ENCODE measurements at places on chromosomes 1 and 21.

DNA sequence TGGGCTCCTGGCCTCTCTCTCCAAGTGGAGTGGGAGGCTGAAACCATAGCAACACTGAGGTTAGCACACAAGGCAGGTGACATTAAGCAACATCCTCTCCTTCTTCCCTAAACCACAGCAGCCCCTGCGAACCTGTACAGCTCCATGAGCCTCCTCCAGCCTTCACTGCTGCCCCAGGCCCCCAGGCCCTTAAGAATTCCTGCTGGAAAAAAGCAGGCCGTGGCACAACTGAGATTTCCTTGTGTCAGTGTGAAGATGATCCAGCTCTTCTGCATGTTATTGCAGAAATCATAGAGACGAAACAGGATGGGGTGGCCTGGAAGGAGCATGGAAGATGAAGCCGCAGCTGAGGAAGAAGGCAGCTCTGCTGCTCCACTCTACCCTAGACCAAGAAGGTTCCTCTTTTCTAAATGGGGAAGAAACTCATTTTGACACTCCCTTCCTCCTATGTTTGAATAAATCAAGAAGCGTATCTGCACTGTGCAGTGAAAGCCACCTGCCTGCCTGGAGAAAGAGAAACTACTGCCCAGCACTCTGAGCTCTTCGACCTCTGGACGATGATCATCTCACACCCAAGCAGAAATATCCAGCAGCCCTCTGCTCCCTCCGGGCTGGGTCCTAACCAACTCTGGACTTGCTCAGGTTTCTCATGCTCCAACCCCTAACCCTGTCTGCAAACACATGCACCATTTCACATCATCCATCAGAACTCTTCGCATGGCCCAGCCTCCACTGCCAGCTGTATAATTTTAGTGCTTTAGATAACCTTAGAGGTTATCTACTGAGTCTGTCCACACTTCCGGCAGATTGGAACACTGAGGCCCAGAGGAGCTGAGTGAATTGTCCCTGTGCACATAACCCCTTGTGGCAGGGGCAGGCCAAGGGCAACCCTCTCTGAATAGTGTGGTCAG, 20.7 kb downstream of the SH3BP5L start:
- DNase-seq, result no peak

- DNase-seq, result no peak
These were observed 833 bp upstream of the DIP2A start for GRCh38 chr21:46457801-46458314.

DNA sequence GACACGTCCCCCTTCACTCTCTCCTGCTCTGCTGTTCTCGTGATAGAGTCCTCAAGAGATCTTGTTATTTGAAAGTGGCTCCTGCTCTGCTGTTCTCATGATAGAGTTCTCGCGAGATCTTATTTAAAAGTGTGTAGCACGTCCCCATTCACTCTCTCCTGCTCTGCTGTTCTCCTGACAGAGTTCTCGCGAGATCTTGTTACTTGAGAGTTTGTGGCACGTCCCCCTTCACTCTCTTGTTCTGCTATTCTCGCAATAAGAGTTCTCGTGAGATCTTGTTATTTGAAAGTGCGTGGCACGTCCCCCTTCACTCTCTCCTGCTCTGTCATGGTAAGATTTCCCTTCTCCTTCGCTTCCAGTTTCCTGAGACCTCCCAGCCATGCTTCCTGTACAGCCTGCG, 47.9 kb downstream of the SMYD3 start:
- DNase-seq, result no peak

GRCh38 chr1:161792740-161793139, 26.6 kb downstream of the ATF6 start:
- DNase-seq, result peak; percentile 29

DNA sequence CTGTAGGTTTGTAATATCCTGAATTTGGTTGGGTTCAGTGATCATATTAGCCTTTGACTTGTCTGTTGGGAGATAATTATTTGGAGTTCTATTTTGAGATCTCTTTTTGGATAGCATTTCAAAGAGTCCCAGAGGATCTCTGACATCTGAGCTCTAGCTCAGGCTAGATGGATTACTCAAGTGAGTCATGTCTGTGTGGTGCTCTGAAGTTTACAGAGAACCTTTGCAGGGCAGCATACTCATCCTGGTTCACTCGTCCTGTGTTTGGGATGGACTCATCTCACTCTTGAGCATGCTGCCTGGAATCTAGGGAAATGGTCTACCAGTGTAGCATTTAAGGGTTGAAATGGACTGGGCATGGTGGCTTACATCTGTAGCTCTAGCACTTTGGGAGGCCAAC, 29.4 kb upstream of the BMP8A start:
- no peak for DNase-seq

DNA sequence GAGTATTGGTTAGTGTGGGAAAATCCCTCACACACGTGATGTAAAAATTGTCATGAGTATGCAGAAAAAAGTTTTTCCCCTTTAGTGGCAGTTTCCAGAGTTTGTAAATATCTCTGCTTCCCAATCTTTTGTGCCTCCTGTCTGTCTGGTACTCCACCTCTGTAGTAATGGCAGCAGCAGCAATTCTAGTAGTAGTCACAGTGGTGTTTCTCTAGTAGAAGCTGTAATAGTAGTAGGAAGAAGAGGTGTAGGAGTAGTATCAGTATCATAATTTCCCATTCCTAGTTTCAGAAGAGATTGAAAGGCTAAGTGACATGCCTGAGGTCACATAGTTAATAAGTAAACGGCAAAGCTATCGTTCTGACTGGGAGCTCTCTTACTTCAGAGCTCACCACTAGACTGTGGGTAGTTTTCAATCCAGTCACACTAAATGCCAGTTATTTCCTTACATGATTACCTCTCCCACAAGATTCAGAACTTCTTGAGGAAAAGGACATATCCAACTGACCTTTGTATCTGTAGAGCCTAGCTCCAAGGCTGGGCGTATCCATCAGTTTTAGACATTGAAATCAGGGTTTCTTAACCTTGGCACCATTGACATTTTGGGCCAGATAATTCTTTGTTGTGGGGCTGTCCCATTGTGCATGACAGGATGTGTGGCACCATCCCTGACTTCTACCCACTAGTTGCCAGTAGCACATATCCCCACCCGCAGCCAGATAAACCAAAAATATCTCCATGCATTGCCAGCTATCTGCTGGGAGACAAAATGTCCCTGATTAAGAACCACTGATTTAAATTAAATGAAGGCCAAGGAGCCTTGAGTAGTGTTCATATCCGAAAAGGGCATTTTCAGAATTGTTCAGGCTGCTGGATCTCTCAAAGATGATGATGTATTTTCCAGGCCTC, 135.9 kb downstream of the FGGY start:
- DNase-seq, result no peak

GRCh38 chr21:29075706-29076466, 2.4 kb upstream of the CCT8 start:
- no peak for DNase-seq

DNA sequence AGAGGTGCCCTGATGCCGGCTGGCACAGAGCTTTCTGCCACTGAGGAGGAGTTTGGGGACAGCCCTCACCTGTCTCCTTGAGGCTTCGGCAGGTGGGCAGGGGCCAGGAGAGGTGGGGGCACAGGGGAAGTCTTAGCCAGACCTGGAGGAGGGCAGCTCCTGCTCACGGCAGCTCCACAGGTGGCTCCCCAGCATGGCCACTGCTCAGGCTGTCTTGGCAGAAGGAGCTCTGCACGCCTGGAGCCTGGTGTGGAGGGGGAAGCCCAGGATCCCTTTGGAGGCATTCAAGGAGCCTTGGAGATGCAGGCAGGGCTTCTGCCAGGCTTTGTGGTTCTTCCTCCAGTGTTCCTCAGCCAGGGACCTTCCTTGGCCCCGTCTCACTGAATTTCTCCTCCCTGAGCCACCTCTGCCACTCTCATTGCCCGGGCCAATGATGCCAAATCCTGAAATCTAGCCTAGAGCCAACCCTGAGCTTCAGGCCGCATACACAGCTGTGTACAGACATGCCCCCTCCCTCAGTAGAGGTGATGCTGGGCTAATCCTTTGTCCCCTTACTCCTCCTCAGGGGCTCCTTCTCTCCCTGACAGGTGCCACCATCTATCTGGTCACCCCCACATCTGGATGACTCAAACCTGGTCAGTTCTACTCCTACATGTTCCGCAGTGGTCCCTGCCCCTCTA, 251.8 kb upstream of the VAMP3 start:
- no peak for DNase-seq

GRCh38 chr1:114002492-114003239, 23.4 kb downstream of the OLFML3 start:
- DNase-seq, result peak; percentile 76

DNA sequence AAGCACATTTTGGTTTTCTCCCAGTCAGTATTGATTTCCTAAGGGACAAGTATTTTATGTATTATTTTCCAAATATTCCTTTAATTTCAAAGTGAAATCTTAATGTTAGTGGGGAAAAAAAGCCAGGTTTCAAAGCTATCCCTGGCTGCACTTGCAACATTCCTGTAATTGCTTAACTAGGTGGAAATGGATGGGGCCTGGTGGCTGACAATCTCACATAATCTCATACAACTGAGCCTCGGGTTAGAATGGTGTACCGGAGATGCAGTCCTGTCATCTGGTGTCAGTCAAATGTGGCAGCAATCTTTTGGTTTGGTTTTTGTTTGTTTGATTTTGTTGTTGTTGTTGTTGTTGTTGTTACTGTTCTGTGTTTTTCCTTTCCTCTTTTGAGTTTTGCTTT, 46.1 kb downstream of the KDM1A start:
- DNase-seq, result no peak

GRCh38 chr1:8437347-8437746, 119.4 kb downstream of the SLC45A1 start:
- DNase-seq, result peak; percentile 40

DNA sequence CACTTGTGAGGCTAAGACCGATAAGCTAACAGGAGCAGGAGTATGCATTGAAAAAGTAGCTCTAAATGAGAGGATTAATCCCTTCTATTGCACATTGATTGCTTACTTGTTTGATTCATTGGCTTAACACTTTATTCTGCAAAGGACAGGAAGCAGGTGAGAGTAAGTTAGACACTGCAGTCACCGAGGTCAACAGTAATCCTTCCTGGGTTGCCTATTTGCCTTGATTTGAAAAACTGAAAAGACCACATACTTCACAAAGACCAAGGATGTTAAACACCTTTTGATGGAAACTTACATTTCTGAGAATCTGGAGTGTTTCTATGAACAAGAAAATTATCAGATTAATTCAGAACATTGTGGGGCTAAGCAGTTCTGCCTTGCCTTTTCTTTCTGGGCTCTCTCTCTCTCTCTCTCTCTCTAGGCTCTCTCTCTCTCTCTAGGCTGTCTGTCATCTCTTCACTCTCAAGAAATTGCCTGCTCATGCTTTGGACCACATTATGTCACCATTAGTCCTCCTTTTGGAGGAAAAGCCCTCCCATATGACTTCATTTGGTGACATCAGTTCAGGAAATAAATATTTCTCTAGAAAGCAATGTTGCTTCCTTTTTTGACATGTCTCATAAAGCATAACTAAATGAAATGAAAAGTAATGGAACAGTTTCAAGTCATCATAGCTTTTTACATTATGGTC, 103.8 kb downstream of the TNFSF18 start:
- no peak for DNase-seq

GRCh38 chr1:98937347-98937746, 67.3 kb downstream of the PLPPR5 start:
- DNase-seq, result no peak

- no peak for DNase-seq
These were observed 468.5 kb downstream of the PCP4 start for GRCh38 chr21:40335704-40336103.

DNA sequence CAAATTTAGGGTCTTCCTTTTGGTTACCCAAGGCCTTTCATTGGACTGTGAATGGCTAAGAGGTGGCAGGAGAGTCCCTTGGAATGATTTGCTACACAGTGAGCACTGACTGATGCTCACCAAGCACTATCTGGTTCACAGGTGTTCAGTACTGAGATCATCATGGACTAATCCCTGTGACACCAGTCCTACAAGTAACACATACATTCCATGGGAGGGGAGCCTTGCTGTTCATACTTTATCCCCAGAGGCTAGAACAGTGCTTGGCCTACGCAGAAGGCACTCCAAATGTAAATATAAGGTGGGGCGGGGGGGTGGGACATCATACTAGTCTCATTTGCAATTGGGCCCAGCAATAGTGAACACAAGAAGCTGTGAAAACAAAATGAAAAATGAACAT, 20.5 kb upstream of the TMEM200B start:
- no peak for DNase-seq

- DNase-seq, result no peak
These were observed 5.3 kb upstream of the FAM78B start for GRCh38 chr1:166172106-166172505.

DNA sequence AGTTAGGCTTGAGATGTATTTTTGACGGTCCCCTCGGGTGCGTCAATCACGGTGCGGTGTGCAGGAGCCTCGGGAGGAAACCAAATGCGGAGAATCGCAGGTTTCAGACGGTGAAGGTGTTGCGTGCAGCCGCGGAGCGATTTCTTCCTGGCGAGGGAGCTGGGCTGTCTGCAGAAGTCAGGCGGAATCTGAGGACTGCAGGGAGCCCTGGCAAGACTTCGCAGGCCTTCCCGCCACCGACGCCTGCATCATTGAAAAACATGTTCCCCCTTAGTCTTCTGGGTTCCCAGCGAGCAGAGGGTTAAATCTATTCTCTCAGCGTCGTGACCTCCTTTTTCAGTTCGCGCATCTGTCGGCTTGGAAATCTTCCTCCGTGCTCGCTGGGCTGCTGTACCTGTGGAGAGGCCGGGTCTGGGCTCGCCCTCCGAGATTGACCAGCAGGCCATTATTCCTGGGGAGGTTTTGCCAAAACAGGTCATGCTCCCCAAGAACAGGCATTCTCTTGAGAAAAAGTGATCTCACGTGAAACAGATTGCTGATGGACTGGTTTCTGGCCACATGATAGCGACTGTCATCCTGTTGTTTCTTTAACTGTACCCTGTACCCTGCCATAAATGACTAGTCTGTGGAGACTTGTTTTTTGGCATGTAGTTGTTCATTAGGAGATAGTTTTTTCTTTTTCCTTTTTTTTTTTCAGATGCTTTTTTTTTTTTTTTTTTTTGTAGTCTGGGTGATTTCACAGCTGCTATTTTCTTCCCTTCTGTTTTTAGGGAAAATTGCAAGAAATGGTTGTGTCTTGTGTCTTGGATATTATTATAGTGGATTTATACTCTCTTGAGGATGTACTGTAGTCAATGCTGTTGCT, 894 bp downstream of the EPB41 start:
- peak; percentile 90 for DNase-seq

- no peak for DNase-seq
These were observed 56.0 kb downstream of the TBCE start for GRCh38 chr1:235423214-235423652.

GRCh38 chr1:241808265-241808664, 39.7 kb upstream of the EXO1 start:
- DNase-seq, result no peak

- DNase-seq, result no peak
These were observed 80.1 kb downstream of the DISP3 start for GRCh38 chr1:11558871-11559590.

GRCh38 chr1:36988741-36989193, 45.5 kb downstream of the GRIK3 start:
- DNase-seq, result peak; percentile 55

DNA sequence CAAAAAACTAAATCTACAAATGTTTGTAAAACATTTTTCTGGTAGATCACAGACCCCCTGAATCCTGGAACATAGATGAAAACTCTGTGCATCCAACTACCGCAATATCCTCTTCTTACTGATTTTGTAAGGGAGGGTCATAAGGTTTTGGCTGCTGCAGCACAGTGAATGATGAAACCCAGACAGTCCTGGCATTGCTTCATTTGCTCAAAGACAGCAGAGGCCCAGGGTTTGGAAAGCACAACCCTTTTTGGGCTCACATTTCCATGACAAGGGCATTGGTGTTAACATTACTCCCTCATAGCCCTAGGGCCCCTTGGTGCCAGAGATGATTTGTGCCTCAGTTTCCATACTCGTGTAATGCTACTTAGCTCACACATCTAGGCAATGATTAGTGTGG, 51.2 kb downstream of the PLXNA2 start:
- no peak for DNase-seq

All from retina (tissue), 1 donor.